ENCODE measurements at places on chromosomes 16 and 17.

DNA sequence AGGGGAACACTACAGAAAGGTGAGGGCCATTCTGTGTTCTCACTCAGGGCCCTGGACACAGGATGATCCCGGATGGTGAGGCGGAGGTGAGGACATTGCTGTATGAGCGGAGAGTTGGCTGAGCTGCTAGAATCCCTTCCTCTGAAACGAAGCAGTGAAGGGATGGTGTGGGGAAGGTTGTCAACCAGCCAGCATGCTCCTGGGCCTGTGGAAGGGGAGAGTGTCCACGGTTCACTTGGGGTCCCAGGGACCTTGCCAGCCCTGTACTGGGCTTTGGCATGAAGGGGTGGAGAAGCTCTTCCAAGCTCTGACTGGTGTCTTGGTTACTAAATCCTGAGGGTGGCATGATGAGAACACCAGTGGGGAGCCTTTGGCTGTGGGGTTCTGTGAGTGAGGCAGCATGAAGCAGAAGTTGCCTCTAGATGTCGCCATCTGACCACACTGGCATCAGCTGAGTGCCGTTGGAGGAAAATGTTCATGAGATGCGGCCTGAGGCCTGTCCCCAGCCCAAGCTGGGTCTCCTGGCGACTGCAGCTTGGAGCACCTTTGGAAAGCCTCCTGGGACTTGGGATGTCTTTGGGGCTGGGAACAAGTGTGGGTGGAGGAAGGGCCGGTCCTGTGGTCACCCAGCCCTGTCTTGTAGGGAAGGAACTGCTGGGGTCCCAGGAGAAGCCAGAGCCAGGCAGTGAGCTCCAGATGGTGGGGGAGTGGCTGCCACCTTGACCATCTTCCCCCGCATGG lies 14.8 kb downstream of the PDP2 start:
- DNase-seq = peak; percentile 16

DNA sequence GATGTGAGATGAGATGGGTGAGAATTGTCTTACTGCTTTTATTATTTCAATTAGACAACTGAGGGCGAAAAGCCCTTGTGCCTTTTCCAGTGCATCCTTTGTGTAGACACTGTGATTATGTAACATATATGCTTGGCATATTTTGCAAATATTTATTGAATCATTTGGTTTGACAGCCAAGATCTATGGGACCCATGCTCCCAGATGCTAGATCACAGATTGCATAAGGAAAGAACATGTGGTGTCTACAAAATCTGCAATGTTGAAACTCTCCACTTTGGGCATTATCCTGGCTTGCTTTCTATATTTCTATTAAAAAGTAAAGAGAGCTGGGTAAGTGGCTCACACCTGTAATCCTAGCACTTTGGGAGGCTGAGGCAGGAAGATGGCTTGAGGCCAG lies 4.8 kb upstream of the COG1 start:
- DNase-seq = no peak

GRCh38 chr17:72446118-72446517 lies 325.3 kb downstream of the SOX9 start:
- no peak for DNase-seq

- DNase-seq = no peak
Observed at GRCh38 chr17:20896153-20896649, 146.6 kb downstream of the USP22 start.

GRCh38 chr17:77526728-77527350 lies 386.1 kb downstream of the SEC14L1 start:
- DNase-seq = no peak

- no peak for DNase-seq
Observed at GRCh38 chr17:66526827-66527226, 224.4 kb downstream of the PRKCA start.

- DNase-seq = no peak
Observed at GRCh38 chr17:15965528-15965927, 20.6 kb downstream of the ADORA2B start.

- DNase-seq = no peak
Observed at GRCh38 chr17:18987862-18988545, 16.6 kb downstream of the FAM83G start.

GRCh38 chr16:86530251-86531190 lies 20.2 kb downstream of the FOXF1 start:
- no peak for DNase-seq

DNA sequence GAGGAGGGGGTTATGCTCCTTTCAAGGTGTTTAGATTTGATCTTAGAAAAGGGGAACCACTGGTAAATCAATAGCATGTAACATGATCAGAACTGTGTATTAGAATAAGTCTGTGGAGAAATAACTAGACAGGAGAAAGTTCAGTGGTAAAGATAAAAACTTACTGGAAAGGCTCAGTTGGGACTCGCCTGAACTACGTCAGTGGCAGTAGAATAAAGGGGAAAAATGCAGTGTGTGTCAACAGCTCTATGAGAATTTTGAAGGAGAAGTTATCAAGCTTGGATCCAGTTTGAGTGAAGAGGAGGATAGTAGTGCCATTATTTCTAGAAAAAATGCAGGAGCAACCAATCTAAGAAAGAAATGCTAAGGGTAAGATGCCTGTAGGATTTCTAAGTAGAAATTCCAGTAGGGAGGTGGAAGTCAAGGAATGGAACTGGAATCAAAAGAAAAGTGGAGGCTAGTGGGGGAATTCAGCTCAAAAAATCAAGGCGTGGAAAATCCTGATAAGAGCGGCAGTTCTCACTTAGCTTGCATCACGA lies 48.2 kb downstream of the USP31 start:
- DNase-seq = no peak

- peak; percentile 76 for DNase-seq
Observed at GRCh38 chr16:3171181-3171854, 16.7 kb upstream of the OR1F1 start.

DNA sequence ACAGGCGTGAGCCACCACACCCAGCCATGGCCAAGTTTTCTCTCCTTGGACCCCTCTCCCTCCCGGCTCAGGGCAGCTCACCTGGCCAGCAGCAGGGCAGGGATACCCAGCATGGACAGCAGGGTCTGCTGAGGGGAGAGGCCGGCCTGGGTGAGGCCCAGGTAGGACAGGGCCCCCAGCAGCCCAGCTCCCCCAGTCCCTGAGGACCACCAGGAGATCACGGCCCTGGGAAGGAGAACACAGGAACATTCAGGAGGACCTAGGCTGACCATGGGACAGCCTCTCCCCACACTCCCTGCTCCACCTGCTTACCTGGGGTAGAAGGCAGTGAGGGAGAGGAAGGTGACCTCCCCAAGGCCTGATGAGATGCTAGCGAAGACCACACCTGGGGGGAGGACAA lies 5.6 kb downstream of the CLN3 start:
- DNase-seq = no peak

- peak; percentile 84 for DNase-seq
Observed at GRCh38 chr16:56576585-56577299, 11.9 kb downstream of the MT4 start.

- DNase-seq = no peak
Observed at GRCh38 chr16:20867585-20867984, 32.6 kb downstream of the DCUN1D3 start.

DNA sequence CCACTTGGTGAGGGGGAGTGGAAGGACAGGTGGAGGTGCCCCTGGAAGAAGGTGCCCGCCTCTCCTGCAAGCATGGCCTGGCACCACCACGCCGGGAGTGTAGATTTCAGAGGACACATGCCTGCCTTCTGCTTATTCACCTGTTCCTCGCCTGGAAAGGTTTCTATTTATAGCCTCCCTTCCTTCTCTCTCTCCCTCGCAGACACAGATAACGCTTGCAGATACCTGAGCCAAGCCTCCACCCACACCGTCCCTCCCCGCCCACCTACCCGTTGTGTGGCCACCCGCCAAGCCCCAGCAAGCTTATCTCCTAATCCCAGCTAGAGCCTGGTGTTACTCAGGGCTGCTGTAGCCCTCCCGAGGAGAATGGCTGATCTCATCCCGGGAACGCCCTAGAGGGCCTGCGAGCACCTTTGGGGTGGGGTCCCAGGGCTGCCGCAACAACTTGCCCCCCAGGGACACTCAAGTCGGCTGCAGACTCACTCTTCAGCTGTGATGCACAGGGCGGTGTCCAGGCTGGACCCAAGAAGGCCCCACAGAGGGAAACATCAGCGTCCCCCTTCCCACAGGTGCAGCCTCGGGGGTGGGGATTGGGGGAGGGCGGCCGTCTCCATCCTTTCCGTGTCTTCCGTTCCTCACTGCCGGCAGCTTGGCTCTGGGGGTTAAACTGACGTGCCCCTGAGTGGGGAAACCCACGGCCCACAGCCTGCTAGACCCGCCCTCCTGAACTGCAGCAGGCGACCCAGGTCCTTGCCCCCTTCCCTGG lies 1.9 kb upstream of the SNAI3 start:
- DNase-seq = no peak

DNA sequence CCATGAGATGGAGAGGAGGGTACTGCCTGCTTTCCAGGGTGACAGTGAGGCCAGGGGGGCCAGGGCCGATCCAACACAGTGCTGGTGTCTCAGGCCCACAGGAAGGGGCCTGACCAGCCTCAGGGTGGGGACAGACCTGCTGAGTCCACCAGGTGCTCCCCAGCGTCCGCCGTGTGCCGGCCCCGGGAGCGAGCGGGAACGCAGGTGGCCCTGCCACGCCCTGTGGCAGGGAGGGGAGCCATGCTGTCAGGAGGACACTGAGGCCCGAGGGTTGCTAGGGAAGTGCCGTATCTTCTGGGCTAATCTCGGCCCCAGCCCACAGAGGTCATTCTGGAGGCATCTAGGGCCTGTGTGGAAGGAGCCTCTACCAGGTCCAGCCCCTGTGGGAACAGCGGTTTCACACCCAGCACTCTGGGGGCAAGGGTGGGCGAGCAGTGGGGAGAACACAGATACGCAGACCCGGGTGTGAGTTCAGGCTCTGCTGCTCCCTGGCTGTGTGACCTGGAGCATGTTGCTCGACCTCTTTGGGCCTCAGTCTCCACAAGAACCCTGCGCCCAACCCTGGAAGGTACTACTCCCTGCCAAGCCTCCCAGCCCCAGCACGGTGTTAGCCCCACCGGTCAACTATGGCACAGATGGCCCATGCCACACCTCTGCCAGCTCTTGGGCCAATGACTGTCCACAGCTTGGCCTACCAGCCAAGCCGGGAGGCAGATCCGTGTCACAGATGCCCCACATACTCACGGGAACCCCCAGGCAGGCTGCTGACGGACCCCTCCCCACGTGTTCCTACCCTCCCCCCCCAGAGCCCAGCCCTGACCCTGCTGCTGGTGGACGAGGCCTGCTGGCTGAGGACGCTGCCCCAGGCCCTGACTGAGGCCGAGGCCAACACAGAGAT lies 43.9 kb upstream of the ZC3H18 start:
- no peak for DNase-seq

GRCh38 chr17:33811004-33811760 lies 443.9 kb upstream of the CCL2 start:
- DNase-seq = no peak

- DNase-seq = no peak
Observed at GRCh38 chr16:21224800-21225199, 8.7 kb upstream of the ANKS4B start.

DNA sequence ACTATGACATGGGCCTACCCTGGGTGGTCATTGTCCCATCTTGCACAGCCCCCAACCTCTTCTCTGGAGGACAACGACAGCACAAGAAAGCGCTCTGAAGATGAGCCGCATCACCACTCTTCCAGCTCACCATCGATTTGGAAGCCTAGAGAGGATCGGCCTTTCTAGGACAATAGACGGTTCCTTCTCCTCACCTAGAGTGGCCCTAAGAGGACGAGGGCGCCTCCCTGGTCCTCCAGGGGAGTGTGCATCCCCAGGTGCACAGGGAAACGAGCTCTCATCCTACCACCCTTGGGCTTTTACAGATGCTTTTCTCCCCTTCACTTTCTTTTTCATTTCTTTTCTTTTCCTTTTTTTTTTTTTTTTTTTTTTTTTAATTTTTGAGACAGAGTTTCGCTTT lies 20.3 kb upstream of the SLC52A1 start:
- DNase-seq = no peak

GRCh38 chr17:72569148-72569946 lies 448.5 kb downstream of the SOX9 start:
- DNase-seq = no peak

- no peak for DNase-seq
Observed at GRCh38 chr17:596287-596686, 118.4 kb downstream of the VPS53 start.

- peak; percentile 45 for DNase-seq
Observed at GRCh38 chr16:58510097-58510775, 5.1 kb upstream of the SETD6 start.

GRCh38 chr16:67845291-67846062 lies 1.3 kb upstream of the NUTF2 start:
- DNase-seq = no peak

- DNase-seq = no peak
Observed at GRCh38 chr16:88719267-88719932, 13.1 kb downstream of the CTU2 start.

DNA sequence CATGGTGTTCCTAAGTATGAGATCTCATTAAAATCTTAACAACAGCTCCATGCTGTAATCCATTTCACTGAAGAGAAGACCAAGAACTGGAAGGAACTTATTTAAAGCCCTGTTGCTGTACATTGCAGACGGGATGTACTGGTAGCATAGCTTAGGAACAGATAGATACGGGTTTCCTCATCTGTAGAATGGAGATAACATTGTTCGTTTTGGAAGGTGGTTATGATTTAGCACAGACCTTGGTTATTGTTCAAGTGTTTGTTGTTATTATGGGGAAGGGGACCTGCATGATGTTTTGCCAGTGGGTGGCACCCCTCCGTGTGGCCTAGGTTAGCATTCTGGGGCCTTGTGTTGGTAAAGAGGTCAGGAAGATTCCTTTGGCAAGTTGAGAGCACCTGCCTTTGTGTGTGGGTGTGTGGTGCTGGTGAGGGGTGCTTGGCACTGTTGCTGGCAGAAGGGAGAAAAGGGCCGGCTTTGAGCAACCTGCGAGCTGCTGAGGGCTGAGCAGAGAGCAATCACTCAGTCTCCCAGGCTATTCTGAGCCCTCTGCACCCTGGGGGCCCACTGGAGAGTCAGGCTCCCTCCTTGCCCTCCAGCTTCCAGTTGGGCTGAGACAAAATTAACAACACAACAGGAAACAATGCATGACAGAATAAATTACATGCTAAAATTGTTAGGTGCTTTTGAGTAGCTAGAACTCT lies 2.3 kb downstream of the TAOK2 start:
- no peak for DNase-seq

DNA sequence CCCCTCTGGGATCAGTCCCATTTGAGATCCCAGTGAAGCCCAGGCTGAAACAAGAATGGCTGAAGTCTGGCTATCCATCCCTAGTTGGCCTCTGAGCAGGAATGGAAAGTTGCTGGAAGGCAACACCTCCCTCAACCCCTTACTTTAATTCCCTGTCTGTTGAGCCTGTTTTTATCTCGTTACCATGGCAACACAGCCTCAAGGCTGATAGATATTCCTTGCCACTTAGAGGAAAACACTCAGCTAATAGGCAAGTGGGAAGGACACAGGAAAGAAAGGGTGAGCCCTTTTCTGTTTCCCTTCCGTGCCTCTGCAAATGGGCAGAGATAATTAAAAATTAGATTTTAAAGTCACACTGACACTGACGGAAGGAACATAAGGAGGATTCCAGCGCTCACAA lies 75.5 kb upstream of the CLEC3A start:
- no peak for DNase-seq

DNA sequence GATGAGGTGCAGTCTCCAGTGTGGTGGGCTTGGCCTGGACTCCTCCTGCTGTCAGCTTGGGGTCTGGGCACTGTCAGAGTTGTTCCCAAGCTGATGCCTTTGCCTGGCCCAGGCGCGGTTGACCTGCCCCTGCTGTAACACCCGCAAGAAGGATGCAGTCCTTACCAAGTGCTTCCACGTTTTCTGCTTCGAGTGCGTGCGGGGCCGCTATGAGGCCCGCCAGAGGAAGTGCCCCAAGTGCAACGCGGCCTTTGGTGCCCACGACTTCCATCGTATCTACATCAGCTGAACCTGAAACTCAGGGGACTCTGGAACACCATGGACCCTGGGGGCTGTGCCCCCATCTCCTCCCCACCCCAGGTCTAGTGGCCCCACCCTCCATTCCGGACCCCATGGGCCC lies 11.7 kb downstream of the RNF40 start:
- no peak for DNase-seq

Data from CD8-positive, alpha-beta T cell (primary cell).